AG08395 (cell line): ENCODE measurements at places on chromosomes 2 and 18.
A peak's percentile ranks its signal among the peaks of the same experiment; 100 is the strongest.

- DNase-seq: no peak
Measured at GRCh38 chr2:207724113-207724512, 12.7 kb downstream of the CCNYL1 start.

DNA sequence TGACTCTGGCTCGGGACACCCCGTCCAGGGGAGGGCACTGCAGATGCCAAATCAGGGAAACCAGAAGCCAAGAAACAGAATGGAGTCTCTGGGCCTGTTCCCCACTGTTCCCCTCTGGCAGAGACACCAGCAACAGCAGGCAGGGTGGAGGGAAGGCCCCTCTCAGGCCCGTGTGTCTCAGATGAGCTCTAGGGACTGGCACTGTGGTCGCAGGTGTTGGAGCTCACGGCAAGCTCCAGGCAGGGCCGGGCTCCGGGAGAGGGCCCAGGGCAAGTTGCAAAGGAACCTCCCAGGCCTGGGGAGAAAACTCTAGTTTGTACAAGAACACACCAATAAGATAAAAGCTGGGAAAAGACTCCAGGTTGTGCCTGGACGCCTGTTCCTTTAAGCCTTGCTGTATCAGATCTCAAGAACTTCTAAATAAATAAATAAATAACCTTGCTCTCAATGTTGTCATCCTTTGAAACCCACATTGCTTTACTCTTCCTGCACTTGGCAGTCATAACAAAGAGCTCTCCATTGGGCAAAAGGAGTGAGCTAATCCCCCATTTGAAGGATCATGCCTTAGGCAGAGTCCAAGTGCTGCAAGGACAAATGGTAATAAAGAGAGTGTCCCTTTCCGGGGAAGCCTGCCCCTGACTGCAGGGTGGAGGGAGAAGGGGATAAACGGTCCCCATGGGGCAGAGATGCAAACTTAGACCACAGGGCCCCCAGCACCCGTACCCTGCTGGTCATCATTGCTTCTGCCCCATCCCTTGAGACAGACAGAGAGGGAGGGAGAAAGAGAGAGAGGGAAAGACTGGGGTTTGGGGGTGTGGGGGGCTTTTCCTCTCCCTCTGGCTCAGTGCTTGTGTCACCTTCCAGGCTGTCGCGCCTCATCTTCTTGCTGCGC lies 33.3 kb downstream of the CNGA3 start:
- DNase-seq: peak; percentile 15

DNA sequence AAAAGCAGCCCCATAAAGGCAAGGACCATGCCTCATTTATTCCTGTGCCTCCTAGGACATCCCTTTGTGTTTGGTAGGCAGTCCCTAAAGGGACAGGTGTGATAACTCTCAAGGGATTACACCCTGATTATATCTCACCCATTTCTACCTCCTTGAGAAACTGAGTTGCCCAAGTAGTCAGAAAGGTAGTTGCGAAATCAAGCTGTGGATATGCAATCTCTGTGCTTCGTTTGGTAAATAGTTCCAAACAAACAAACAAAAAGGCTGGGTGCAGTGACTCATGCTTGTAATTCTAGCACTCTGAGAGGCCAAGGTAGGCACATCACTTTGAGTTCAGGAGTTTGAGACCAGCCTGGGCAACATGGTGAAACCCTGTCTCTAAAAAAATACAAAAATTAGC lies 100.2 kb upstream of the ARL5A start:
- DNase-seq: no peak

DNA sequence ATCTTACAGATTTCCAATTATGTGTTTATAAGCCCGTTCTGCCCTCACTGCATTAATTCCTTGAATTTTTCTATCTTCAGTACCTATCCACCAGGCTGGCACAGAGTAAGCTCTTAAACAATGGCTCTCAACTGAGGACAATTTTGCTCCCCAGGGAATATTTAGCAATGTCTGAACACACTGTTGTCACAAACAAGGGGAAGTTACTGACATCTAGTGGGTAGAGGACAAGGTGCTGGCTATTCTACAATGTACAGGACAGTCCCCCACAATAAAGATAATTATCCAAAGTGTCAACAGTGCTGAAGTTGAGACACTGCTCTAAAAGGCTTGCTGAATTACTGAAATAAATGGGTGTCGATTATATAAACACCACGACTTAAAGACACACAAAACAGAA lies 5.0 kb downstream of the NDUFS1 start:
- no peak for DNase-seq

DNA sequence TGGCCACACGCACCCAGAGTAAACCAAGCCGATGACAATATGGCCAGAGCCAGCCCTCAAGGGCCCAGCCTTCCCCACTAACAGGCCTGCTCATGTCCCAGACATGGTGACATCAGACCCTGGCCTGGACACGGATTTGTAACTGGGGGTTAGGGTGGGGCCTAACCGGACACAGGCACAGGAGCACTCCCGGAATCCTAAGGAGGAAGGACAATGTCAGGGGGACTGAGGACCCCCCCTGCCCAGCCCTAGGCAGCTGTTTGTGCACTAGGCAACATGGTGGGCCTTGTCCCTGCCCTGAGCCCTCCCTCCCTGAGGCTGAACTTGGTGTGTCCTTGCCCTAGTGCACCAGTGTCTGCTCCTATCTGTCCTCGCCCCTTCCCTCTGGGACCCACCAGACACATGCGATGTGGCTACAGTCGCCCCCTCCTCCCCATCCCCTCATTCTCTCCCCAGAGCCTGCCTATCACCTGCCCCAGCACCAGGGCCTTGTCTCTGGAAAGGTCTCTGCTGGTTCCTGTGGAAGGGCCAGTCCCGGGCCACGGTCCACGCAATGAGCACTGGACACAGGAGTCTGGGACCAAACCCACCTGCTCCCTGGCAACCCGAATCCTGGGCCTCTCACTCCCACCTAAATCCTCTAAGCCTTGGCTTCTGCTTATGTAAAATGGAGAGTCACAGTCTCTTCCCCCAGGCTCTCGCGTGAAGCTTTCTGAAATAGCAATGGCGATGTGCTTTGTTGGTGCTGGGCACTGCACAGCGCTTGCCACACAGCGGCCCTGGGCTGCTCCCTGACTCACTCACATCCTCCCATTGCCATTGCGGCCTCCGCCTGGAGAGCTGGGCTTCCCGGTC lies 76.5 kb upstream of the RAB6C start:
- no peak for DNase-seq

DNA sequence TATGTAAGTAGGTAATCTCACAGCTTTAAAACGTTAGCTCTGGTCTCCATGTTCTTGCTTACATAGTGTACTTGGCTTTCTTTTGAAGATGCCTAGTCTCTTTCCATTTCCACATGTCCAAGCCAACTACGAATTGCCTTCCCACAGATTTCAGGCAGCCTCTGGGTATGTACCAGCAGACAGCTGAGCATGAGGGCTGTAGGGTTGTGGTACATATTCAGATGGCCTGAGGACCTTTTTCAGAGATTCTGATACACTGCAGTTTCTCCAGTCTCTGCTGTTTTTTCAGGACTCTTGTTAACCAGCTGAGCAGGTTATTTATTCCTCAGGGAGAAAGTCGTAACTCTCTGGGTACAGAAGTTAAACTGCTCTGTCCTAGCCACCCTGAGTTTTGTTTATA lies 3.1 kb upstream of the KCNJ13 start:
- DNase-seq: no peak

- DNase-seq: no peak
Measured at GRCh38 chr2:8496617-8497016, 185.2 kb upstream of the ID2 start.

DNA sequence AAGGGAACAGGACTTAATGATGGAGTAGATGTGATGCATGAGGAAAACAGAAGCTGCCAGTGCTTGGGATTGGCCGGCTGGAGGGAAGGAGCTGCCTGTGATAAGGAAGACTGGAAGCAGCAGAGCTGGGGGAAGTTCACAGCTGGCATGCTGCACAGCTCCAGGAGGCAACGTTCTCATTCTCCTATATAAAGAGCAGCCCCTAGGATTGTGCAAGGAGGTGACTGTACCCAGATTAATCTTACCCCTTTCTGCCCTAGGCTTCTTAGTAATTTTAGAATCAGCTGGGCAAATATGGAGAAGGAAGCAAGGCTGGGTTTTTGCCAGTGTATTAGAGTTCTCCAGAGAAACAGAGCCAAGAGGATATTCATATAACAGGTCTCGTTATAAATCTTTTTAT lies 155.8 kb downstream of the ALPK2 start:
- DNase-seq: no peak

DNA sequence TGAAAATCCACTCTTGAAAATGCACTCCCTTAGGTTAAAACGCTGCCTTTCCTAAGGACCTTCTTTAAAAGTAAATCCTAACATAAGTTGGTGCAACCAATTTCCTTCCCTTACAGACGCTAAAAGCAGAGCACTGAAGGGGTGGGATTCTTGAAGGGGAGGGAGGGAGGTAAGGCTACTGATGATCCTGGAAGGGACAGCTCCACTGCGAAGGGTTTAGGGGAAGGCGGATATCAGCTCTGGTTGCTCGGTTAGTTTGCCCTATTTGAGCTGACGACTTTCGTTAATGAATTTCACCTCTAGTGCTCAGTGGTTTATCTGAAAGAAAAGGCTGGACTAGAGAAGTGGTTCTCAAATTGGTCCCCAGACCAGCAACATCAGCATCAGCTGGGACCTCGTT lies 49.7 kb upstream of the SIGLEC15 start:
- DNase-seq: no peak

DNA sequence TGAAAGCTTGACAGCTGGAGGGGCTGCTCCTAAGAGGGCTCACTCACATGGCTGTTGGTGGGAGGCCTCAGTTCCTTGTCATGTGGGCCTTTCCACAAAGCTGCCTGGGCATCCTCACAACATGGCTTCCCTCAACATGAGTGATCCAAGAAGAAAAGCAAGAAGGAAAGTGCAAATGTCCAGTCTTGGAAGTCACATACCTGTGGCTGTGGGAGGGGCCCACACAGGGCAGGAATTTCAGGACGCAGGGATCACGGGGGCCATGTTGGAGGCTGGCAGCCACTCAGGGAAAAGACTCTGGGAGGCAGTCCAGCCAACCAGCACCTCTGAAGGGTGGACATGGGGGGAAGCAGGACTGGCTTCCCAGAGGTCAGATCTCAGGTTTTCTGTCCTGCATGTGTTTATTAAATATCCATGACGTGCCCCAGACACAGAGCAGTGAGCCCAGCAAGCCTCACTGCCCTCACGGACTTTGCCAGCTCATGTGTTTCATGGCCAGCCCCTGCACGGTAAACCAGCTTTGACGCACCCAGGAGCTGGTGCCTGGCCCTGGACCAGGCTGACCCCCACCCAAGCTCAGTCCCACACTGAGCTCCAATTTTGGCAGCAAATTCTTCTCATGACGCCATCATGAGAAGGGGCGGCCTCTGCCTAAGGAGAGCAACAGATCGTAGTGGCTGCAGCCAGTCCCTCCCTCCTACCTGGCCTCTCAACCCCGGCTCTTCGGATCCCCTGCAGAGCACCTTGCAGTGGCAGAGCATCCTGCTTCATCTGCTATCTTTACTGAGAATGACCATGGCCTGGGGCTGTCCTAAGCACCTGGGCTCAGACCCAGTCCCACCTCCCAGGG lies 34.7 kb upstream of the GPR17 start:
- no peak for DNase-seq

DNA sequence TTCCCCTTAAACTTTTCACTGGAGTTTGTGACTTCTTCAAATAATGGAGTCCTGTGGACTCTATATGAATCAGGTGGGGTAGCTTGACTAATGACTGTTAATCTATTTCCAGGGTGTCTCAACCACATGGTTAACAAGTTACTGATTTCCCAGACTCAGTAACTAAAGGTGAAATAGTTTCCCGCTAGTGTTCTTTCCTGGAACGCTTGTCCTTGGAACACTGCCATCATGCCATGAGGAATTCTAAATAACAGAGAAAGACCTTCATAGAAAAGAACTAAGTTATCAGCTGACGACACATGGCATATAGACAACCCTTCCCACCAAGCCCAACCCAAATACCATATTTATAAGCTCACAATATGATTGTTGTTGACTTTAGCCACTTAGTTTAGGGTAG lies 1027.9 kb upstream of the FAM98A start:
- no peak for DNase-seq

DNA sequence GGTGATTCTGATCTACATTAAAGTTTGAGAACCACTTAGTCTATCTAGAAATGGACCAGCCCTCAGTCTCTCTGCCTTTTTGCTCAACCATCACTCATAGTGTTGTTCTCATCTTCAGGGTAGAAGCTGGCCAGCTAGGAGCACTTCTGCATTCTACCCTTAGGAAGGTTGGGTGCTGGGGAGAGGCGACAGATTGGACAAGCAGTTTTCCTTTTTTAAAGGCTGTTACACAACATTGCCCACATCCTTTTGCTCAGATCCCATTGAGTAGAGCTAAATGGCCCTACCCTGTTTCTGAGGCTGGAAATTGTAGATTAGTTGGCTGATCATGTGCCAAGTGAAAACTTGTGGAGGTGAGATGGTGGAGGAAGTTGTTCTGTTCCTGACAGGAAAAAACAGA lies 35.6 kb downstream of the OSBPL6 start:
- no peak for DNase-seq

DNA sequence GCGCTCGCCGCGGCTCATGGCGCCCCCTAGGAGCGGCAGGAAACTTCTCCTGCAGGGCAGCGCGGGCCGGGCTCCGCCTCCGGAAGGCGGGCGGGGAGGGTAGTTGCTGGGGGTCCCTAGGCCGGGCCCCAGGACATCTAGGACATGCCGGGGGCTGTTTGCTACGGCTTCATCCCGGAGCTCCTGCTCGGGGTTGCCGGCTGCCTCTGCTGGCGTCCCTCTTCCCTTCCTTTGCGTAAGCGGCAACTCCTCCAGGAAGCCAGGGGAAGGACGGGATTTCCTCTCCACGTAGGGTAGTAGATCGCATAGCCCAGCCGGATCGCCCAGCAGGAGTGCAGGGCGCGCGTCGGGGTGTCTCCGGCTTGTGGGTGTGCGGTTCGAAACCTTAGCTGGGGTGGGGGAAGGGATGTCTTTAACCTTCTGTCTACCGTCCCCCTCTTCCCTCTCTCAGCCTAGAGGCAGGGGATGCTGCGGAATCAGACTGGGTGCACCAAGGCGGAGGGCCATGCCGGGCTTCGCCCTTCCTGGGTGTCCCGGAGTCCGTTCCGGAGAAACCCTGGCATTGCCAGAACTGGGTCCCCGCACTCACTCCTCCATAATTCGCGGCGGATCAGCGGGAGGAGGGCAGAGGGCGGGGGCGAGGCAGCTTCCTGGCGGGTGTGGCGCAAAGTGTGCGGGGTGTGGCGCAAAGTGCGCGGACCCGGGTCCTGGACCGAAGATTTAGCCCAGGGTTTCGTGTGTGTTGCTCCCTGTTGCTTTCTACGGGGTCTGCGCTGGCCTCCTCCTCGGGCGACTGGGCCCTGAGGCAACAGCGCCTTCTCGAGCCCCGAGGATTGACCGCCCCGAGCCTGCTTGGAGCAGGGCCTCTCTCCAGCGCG lies 12.2 kb upstream of the SKOR2 start:
- no peak for DNase-seq

- DNase-seq: no peak
Measured at GRCh38 chr2:119350311-119350998, 16.2 kb downstream of the C2orf76 start.

- no peak for DNase-seq
Measured at GRCh38 chr2:16348821-16349515, 316.7 kb downstream of the CYRIA start.
